ENCODE measurements at places on chromosomes 1 and 21.

- DNase-seq: no peak
These were observed 144.9 kb upstream of the HOOK1 start for GRCh38 chr1:59669752-59670312.

GRCh38 chr1:8889925-8890785, 11.7 kb upstream of the ENO1 start:
- DNase-seq: peak; percentile 79

GRCh38 chr1:159980786-159981185, 26.7 kb upstream of the SLAMF9 start:
- DNase-seq: no peak

DNA sequence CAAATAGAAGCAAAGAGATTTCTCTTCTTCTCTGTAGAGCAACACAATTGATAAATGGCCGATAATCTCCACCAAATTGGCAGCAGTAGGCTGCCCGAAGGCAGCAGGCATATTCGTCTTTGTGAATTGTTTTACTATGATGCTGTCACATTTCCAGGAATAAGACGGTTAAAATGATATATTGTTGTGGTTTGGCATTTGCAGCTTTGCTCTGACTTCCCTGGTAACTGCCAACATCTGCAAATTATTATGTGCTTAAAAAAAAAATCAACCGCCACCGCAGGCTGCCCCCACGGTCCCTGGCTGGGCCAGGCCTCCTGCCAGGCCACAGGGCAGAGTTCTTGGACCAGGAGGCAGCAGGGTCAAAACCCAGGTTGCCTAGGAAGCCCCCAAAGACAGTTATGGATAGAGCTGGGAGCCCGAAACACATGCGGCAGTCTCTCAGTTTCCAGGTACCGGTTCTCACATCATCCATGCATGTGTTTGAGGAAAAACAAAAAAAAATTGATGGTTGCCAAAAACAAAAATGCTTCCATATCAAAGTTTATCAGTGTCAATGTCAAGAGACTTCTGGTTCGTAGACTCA, 179.3 kb downstream of the ETS2 start:
- DNase-seq: no peak

DNA sequence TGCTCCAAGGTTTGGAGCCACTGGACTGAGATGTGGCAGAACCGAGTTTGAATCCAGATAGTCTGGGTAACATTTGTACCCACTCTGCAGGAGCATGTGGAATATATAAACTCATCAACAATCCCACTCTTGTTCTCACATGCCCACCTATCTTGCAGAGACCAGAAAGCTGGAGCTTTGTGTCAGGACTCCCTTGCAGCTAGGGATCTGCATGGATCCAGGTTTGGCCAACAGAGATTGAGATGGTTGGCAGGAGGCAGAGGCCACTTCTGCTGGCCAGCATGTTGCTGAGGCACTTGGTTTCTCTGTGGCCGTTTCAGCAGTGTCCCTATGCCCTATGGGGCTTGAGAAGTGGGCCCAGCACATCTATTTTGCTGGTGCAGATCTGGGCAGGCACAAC, 208.3 kb downstream of the KAZN start:
- DNase-seq: no peak

DNA sequence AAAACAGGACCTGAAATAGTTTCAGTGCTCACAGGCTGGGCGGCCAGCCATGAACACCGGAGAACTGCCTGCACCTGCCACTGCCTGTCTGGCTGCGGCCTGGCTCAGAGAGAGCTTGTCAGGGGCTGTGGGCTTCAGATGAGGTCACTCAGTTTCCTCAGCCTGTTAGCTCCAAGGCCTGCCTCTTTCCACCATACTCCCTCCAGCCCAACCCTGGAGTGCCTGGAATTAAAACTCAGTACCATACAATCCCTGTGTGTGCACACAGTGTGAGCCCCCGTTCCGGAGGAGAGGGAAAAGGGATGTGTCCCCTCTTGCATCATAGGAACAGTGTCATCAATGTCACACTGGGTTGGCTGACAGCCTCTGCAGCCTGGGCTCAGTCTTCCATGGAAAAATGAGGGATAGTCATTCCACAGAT, 16.2 kb downstream of the CACNA1S start:
- DNase-seq: no peak

GRCh38 chr1:26578167-26578566, 48.6 kb downstream of the RPS6KA1 start:
- no peak for DNase-seq

DNA sequence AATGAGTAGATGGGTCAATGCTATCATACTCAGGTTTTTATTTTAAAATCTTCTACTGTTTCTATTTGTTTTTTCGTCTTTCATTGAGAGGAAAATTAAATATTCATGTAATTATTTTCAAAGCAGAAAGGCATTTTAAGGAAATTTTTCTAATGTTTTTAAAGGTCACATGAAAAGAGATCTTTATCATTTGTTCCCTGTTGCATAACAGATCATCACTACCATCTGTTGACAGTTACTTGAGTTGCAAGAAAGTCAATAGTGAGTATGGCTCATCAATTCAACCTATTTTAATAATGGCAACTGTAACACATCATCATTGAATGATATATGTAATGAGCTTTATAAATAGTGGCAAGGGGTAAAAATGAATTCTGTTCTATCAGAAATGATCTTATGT, 369.7 kb downstream of the DPYD start:
- DNase-seq: no peak

- no peak for DNase-seq
These were observed 263.2 kb downstream of the KCTD3 start for GRCh38 chr1:215830226-215830810.

DNA sequence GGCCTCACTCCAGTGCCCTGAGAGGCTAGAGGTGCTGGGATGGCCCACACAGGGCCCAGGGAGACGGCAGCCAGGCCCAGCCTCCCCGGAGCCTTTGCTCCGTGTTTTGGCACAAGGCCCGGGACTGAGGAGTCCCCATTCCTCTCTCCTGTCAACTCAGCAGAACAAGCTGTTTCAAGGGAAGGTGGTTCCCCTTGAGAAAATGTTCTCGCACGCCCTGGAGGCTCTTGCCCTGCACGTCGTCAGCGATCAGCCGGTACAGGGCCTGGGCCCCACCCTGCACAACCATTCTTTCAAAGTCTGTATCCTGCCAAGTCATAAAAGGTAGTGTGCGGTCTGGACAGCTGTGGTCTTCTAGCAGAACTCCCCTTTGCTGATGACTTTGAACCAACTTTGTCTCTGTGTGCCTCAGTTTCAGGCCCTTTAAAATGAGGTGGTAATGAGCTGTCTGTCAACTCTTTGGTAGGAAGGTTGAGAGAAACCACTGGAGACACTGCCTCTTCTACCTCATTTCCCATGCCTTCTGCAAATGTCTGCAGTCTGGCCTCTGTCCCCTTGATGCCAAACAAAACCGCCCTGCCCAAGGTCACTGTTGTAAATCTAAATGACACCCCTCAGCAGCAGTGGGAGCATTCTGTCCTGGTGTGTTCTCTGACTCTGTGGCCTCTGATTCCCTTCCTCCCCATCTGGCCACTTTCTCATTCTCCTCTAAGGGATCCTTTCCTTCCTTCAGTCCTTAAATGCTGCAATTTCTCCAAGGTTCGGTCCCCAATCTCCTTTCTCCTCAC, 138.6 kb upstream of the JUN start:
- DNase-seq: peak; percentile 63

DNA sequence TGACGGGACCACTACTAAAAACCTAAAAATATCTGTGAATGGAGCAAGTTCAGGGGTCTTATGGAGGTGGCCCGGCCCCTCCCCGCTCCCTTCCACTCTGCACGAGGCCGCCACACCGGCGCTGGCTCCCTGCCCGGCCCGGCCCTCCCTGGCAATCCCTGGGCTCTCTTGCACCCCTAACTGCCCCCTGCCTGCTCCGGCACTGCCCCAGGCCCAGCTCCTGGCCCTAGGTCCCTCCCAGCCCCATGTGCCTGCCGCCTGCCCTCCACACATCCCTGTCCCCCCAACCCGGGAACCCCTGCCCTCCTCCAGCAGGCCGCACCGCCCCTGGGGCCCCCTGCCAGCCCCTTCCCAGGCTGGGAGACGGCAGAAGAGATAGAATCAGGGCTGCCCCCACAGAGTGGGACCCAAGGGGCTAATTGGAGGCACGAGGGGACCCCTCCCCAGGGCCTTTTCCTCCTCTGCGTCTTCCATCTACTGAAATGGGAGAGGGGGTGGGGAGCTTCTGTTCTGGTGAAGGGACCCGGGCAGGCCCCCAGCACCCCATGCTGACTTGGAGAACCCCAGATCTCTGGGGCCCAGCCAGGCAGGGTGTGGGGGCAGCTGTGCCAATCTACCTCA, 9.3 kb upstream of the CTRC start:
- DNase-seq: no peak

DNA sequence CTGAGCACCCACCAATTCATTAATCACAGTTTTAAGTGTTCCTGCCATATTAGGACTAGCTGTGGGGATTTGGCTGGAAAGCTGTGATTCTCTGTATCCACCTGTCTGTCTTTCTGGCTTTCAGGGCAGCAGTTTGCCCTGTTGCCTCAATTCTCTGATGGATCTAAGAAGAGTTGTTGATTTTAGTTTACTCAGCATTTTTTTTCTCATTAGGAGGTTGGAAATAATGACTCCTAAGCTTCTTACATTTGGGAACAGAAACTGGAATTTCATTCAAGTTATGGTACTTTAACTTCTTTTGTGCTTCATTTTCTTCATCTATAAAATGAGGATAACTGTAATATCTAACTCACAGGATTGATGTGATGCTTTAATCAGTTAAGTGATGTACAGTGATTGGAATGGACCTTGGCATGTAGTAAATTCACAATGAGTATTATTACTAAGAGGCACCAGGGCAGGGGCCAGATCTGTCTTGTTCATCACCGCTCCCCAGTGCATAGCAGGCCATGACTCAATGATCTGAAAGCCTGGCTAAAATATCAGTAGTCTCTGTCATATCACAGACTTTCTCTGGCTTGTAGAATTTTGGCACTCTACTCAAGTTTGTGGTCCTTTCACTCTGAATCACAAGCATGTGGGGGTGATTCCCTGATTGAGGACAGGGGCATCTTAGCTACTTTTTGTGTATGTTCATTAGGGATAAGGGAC, 51.4 kb upstream of the GREM2 start:
- no peak for DNase-seq

- DNase-seq: peak; percentile 57
These were observed 14.9 kb downstream of the AADACL4 start for GRCh38 chr1:12658531-12659453.

DNA sequence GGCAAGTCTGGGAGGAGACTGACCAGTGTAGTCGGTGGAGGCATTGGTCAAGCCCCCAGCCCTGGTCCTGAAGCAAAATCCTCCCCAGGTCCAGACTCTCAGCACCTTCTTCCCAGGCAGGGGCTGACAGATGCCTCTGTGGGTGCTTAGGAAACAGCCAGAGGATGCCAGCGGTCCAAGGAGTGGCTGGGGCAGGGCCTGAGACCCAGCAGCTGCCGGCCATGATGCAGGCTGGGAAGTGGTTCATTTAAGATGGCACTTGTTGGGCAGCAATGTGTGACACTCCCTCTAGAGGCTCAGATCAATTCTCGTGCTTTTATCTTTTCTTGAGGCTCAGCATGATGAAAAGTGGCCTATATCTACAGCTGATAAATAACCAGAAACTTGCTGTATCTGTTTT, 165.0 kb upstream of the VAMP3 start:
- DNase-seq: no peak

GRCh38 chr1:42691157-42691498, 8.9 kb downstream of the YBX1 start:
- DNase-seq: no peak

DNA sequence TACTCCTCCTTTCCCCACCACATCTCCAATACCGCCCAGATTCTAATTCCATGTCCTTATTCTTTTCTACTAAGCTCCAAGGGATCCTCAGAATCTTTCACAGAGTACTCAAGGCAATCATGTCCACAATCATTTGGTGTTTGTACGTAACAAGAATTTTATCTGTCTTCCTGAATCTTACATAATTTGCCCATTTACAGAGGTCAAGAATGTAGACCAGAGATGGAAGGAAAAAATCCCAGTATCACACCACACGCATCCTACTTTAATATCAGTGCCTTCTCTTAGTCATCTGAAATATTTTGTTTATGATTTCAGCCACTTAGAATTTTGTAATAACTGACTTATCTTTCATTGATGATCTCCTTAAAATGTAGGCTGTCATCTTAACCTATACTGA, 366.0 kb upstream of the LRRC7 start:
- DNase-seq: no peak

DNA sequence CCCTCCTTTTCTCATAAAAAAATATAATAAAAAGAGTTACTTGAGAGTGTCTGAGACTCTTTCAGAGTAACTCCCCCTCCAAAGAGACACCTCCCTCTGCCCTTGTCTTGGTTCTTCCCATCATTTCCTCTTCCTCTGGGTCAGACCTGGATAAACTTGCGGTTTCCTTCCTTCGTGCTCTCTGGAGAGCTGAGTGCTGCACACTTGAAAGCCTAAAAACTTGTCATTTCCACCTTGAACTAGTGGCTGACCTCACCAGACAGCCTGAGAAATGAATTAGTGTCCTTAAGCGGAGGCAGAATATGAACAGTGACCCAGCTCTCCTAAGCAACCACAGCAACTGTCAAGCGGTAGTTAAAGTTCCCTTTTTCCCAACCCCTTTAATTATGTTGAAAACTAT, 88.4 kb upstream of the PROX1 start:
- no peak for DNase-seq

GRCh38 chr1:5601516-5601915, 390.7 kb downstream of the NPHP4 start:
- DNase-seq: no peak

GRCh38 chr1:241640867-241641622, 876 bp upstream of the CHML start:
- peak; percentile 33 for DNase-seq

- DNase-seq: no peak
These were observed 14.5 kb downstream of the NMNAT1 start for GRCh38 chr1:9957726-9958125.

Measured in CD14-positive monocyte (primary cell).